ENCODE measurements at places on chromosomes 7 and 10.
A peak's percentile ranks its signal among the peaks of the same experiment; 100 is the strongest.

GRCh38 chr10:98921316-98921715 is 314.3 kb downstream of the HPSE2 start:
- no peak for DNase-seq

- no peak for DNase-seq
Measured at GRCh38 chr10:5818048-5818331, 4.8 kb upstream of the GDI2 start.

DNA sequence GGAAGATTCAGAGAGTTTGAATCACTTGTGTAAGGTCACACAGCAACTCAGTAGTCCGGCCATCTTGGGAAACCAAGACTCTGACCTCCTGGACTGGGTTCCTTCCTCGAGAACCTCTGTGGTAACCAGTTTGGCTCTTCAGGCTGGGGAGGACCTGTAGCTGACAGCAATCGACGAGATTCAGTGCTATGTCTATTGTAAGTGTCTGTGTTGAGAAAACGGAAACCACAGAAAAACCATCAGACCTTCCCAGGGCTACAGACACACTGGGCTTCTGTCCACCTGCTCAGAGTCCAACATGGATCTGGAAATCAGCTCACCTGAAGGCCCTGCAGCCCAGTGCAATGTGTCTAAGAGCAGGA is 403.7 kb downstream of the RPS24 start:
- DNase-seq = no peak

DNA sequence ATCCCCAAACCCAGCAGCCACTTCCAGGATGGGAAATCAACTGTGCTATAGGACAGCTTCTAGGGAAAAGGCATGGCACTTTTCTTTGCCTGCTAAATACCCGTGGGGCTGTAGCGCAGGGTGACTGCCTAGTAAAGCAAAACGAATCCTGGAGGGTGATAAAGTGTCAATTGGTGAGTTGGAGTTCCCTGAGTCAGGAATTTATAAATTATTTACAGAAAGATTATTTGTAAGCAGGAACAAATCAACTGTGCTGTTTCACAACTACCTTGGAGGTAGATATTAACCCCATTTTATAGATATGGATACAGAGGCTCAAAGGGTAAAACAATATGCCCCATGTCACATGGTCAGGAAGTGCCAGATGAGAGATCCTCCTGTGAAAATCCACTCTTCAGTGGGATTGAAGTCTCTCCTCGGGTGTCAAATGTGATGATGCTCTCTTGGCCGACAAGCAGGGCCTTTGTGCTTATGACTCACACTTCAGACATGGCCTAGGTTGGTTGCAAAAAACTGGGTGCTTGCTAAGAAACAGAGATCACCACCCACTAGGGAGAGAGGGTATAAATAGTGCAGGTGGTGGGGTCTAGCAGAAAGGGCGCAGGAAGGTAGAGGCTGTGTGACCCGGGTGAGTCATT is 383.2 kb upstream of the ZMIZ1 start:
- no peak for DNase-seq

- DNase-seq = no peak
Measured at GRCh38 chr7:27873981-27874957, 134.3 kb downstream of the TAX1BP1 start.

- DNase-seq = no peak
Measured at GRCh38 chr7:3236268-3236667, 64.8 kb upstream of the SDK1 start.

DNA sequence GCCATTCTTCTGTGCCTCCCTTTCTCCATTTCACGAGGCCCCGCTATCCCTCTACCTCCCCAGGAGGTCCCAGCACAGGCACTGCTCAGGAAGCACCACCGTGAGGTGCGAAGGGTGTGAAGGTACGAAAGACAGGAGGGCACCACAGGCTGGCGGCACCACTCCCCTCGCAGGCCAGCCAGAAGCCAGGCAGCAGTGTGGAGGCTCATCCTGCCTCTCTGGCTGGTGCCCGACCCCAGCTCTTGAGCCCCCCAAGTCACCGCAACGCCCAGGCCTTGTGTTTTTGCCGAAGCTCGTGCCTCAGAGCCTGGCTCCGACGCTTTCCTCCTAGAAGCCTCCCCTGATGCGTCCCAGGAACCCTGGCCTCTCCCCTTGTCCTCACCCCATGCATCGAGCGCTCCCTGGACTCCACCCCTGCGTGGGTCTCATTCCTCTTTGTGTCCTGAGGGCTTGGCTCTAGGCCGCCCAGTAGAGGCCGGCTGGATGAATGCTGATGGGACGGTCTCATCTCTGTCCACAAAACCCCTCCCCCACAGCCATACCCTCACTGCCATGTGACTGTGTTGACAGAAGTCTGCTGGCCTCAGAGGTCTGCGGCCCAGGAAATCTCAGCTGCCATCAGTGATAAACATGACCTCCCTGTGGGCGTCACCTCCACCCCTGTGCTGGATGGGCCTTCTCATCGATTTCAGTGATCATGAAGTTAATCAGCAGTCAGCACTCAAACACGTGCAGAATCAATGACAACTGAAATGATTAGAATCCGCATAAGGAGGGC is 19.3 kb downstream of the BRI3 start:
- no peak for DNase-seq

GRCh38 chr10:21497177-21497807 is 28.2 kb downstream of the SKIDA1 start:
- DNase-seq = peak; percentile 16

DNA sequence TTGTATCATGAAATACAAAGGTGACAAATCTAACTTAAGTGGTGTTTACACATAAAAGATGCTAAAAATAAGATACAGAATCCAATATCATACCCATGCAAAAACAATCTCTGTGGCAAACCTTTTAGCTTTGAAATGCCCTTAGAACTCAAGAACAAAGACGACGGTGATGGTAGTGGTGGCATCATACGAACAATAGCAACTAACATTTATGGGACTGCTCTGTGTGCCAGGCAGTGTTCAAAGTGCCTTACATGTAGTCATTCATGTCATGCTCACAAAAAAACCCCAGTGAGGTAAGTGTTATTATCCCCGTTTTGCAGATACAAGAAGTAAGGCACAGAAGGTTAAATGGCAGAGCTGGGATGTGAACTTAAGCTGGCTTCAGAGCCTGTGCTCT is 563.9 kb downstream of the PARD3 start:
- DNase-seq = no peak

- no peak for DNase-seq
Measured at GRCh38 chr7:66198956-66199355, 6.2 kb upstream of the TPST1 start.

GRCh38 chr10:43817368-43817767 is 168.7 kb upstream of the ZNF32 start:
- no peak for DNase-seq

GRCh38 chr7:126657599-126658358 is 595.0 kb downstream of the GRM8 start:
- no peak for DNase-seq

DNA sequence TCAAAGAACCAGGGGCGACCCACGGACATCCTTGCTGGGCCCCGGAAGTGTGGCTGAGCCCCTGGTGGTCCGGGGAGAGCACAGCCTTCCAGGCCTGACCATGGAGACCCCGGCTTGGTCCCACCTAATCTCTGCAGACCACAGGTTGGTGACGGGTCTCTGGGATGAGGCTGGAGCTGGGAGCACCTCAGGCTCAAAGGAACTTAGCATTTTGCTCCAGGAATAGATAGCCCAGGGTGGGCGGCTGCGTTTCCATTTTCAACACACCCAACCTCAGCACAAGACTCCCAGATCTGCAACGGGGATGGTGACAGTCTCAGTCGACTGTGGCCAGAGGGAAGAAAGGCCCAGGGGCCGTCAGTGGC is 58.5 kb downstream of the FOXL3 start:
- no peak for DNase-seq

- DNase-seq = no peak
Measured at GRCh38 chr10:13079776-13080050, 20.2 kb upstream of the OPTN start.

- DNase-seq = no peak
Measured at GRCh38 chr10:72697716-72698115, 5.8 kb downstream of the MCU start.

GRCh38 chr7:156219307-156220077 is 407.2 kb upstream of the SHH start:
- no peak for DNase-seq

- DNase-seq = no peak
Measured at GRCh38 chr10:105986912-105987635, 1177.4 kb downstream of the SORCS1 start.

DNA sequence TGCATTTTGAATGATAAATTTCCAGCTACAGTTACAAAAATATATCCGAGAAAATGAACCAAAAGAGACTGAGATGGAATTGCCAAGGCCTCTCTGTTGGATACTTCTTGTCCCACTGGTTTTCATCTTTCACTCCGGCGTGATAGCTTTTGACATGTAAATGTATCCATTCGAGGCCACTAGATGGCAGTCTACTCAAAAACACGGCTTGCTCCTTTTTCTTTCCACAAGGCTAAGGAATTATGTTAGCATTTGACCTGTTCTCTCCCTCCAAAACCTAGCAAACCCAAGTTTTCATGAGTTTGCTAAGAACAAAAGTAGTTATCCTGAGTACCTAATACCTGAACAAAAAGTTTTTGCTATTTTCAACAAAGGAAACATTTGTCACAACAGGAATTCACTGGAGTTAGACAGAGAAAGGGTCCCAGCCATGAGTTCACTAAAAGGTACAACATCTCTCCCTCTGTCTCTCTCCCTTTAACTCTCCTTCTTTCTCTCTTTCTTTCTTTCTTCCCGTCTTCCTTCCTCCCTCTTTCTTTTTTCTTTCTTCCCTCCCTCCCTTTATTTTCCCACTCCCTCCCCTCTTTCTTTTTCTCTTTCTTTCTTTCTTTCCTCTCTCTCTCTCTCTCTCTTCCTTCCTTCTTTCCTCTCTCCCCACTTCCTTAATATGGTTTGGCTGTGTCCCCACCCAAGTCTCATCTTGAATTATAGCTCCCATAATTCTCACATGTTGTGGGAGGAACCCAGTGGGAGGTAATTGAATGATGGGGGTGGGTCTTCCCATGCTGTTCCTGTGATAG is 207.9 kb upstream of the MYO3A start:
- no peak for DNase-seq

GRCh38 chr10:48990226-48990625 is 50.6 kb upstream of the LRRC18 start:
- DNase-seq = no peak

GRCh38 chr10:727162-727790 is 37.8 kb upstream of the DIP2C start:
- no peak for DNase-seq

DNA sequence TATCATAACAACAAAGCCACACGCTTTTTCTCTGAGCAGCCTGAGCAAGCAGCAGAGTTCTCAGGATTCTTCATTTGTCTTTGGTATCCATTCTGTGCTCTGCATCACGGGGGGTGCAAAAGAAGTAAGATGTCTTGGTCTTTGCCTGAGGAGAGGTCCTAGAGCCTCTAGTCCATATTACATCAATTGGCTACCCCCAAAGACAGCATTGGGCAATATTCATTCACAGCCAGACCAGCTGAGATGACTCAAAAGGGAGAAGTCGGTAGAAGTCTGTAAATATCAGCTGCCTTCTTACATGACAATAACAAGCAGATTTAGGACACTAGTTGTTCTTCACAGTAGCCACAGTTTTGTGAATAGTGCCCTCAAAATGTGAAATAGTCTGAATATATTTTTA is 66.6 kb downstream of the FZD1 start:
- DNase-seq = no peak

GRCh38 chr10:126632705-126633104 is 37.8 kb downstream of the C10orf90 start:
- DNase-seq = no peak

DNA sequence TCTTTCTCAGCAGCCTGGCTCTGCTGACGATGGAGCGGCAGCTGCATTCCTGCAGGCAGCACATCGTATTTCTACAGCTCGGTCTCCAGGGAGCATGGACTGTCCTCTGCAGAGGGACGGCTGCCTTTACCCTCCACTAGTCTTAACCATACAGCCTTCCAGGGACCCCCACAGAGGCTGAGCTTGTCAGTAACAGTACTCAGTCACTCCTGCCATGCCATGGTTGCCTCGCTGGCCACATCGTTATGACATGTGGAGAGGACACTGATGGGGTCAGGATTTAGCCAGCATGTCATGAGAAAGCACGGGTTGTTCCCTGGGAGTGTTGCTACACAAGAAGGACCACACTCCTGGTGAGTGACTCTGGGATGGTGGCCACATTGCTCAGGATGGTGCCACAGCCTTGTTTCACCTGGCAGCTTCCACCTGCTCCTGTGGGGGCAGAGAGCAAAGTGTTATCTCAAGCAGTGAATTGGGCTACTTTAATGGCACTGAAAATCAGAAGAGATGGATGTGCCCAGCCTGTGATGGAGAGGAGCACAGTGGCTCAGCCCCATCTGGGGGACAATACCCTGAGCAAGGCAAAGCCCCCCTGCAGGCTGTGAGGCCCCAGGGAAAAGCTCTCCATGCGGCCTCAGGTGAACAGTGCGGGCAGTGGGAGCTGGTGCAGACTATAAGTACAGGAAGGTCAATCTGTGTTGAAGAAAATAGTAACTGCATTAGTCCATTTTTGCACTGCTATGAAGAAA is 443.9 kb downstream of the TCERG1L start:
- DNase-seq = no peak

DNA sequence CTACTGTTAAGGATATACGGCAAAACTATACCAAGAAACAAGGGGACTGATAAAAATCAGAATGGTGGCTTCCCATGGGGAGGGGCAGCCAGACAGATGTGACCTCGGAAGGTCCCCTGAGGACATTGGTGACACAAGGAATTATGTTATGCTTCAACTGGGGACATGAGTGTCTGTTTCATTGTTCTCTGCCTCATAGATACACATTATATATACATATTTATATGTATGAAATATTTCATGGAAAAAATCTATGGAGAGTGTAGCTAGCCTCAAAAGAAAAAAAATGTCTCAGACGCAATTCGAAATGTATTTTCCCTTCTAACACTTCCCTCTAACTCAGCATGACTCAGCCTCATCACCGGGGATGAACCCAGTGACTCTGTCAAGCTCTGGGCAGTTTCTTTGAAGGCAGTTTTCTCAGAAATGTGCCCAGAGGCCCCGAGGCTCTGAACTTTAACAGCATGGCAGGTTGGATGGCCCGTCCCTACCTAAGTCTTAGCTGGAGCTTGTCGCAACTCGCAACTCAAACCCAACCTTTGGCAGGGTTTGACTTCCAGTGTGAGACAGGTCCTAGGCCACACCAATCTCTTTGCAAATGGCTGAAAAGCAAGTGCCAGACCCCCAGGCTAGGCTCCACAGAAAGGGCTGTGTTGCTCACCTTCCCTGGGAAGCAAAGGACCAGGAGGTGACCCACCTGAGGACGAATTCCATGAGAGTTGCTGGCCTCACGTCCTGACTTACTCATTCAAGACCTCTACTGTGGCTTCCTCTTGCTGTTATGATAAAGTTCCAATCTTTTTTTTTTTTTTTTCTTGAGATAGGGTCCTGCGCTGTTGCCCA is 86.9 kb downstream of the CARD11 start:
- no peak for DNase-seq

DNA sequence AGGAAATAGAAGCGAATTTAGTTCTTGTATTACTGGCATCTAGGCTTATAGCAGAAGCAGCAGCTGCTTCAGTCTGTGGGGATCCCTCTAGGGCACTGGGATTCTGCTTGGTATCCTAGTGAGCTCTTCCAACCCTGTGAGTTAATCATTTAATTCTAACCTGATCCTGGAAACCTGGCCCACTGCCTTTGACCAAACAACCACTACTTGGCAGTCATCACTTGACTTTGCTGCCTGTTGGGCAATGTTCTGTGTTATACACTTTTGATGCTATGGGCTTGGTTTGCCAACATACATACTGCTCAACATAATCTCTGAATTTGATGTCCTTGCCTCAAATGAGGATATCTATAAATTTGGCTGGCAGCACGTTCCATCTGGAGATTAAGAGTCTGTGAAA is 813.4 kb downstream of the ANKRD7 start:
- DNase-seq = no peak

All from stimulated activated CD4-positive, alpha-beta T cell treated with anti-CD3 and anti-CD28 coated beads, TNF-alpha, amount 100 ng/mL, for 1 hour (primary cell).